ENCODE measurements at places on chromosomes 11 and 22.

- no peak for DNase-seq
Measured at GRCh38 chr22:26734339-26735018, 77.1 kb downstream of the MIAT start.

GRCh38 chr11:133149698-133150097 is 382.6 kb downstream of the OPCML start:
- DNase-seq, result no peak

DNA sequence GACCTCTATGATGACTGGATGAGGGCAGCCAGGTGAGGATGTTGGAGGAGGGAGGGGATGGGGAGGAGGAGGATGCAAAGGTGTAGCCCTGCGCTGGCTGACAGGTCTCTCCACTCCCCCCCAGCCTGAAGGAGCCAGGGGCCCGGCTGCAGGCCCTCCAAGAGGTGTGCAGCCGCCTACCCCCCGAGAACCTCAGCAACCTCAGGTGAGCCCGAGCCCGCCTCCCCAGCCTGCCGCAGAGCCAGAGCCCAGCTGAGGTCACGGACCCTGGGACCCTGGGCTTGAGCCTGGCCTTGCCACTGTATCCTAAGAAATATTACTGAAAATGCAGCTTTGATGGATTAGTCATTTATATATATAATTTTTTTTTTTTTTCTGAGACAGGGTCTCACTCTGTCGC is 7.8 kb downstream of the SH3BP1 start:
- no peak for DNase-seq

DNA sequence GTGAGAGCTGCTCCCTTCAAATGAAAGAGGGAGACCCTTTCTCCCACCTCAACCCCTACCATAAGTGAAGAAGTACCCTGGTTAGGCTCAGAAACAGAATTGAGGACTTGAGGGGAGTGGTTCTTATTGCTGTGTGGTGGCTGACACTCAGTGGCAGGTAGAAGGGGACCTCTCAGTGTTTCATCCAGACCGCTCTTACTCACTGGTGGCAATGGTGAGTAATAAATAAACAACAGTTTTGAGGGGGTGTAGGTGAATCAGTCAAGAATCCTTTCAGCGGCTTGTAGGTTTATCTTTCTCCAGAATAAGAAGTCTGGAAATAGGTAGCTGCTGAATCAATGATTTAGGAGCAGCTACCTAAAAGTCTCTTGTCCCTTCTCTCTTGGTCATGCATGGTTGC is 403.4 kb upstream of the B3GAT1 start:
- DNase-seq, result no peak

DNA sequence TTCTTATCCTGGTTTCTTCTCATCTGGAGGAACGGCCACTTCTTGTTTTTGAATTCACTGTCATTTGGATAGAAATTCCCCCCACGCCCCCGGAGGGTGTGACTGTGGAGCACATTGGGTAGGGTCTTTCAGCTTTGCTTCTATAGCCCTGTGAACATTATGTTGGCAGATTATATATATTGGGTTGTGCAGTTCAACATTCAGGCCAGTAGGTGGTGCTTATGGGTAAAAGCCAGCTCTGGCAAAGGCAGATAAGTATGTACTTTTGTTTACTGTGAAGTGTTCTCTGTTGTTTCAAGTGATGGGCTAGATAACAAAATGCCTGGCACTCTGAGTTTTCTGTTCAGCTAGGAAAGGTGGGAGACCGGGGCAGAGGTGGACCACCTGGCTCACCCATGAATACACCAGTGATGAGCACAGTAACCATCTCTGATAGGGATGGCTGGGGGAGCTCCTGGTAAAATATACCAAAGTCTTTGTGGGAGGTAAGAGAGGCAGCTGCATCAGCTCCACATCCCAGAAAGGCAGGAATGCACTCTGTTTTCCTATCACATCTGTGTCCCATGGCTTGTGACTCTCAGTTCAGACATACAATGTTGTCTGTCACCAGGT is 1348.2 kb upstream of the RAG2 start:
- peak; percentile 9 for DNase-seq

GRCh38 chr11:126214441-126214840 is 2.9 kb downstream of the FAM118B start:
- DNase-seq, result no peak

DNA sequence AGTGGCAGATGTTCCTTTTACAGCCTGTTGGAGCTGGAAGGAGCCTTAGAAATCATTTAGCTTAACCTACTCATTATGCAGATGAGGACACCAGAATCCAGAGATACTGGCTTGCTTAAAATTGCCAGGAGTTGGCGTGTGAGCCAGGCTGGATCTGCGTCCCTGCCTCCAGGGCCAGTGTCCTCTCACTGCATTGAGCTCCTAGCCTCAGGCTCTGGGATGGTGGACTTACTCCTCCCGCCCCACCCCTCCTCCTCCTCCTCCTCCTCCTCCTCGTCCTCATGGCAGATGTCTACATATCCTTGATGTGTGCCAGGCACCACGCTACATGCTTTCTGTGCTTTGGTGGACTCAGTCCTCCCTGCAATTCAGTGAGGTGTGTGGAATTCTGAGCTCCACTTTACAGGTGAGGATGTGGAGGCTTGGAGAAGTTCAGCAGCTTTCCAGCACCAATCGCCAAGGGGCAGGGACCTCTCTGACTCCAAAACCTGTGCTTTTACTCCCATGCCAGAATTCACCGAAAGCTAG is 24.1 kb downstream of the ADAMTS15 start:
- no peak for DNase-seq

- DNase-seq, result no peak
Measured at GRCh38 chr22:32994041-32994830, 63.9 kb downstream of the SYN3 start.

- DNase-seq, result no peak
Measured at GRCh38 chr11:133386852-133387251, 145.4 kb downstream of the OPCML start.

DNA sequence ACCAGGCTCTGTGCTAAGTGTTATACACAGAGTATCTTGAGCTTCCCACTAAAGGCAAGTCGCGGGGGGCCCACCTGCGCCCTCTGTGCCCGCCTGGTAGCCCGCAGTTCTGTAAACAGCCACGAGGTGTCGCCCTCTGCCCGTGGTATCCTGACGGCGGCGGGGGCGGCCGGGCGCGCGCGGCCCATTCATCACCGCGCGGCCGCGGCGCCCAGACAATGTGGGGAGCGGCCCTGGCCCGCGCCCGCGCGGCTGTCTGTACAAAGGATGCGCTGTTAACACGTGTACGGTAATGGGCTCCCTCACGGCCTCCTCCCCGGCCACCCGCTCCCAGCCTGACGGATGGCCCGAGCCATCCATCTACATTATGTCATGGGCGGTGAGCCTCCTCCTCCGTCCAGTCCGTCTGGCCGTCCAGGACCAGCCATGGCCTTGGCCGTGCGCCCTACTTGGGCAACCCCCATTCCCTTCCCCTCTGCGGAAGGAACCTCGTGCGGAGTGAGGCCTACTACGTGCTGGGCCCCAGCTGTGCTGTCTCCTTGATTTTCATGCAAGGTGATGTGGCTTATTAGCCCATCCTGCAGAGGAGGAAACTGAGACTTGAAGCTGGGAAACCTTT is 99.4 kb downstream of the MIAT start:
- no peak for DNase-seq

GRCh38 chr11:131246663-131247062 is 123.8 kb upstream of the NTM start:
- no peak for DNase-seq

- no peak for DNase-seq
Measured at GRCh38 chr11:29751618-29752017, 265.2 kb downstream of the KCNA4 start.

DNA sequence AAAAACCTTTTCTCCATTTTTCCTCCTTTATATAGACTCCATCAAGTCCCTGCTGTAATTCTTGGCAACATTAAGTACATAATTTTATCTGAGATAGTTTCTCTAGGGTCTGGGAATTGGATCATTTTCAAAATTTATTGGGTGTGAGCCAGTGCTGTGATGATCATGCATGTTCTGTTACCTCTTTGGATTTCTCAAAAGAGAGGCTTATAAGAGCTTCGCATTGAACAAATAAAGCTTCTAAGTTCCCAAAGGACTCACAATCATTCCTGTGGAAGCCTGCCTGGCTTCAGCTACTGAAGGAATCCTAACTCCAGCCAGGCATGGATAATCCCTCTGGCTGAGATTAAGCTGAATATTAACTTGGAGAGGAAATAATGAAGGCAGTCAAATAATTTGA is 208.5 kb downstream of the RAB38 start:
- DNase-seq, result no peak

DNA sequence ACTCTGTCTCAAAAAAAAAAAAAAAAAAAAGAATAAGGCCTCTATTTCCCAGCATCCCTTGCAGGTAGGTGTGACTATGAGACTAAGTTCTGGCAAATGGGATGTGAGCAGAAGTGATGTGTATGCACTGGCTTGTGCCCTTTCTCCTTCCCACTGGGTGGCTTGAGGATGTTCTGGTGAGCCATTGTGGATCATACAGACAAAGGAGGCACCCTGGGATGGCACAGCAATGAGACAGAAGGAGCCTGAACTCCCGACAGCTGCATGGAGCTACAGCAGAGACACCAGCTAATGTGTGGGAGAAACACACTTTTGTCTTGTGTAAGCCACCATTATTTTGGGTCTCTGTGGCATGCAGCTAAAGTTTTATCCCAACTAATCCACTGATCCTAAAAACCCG is 10.6 kb upstream of the SORL1 start:
- DNase-seq, result no peak

- no peak for DNase-seq
Measured at GRCh38 chr22:40178417-40179409, 988 bp downstream of the TNRC6B start.

DNA sequence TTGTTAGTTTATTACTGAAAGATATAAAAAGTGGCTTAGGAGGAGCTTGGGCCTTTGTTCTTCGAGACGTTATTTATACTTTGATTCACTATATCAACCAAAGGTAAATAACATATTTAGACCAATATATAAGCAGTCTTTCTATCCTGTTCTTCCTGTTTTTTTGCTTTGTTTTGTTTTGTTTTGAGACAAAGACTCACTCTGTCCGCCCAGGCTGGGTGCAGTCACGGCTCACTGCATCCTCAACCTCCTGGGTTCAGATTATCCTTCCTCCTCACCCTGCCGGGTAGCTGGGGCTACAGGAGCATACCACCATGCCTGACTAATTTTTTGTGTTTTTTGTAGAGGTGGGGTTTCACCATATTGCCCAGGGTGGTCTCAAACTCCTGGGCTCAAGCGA is 66.8 kb downstream of the ATM start:
- DNase-seq, result no peak

GRCh38 chr11:62400760-62401159 is 18.1 kb upstream of the SCGB1A1 start:
- DNase-seq, result no peak

DNA sequence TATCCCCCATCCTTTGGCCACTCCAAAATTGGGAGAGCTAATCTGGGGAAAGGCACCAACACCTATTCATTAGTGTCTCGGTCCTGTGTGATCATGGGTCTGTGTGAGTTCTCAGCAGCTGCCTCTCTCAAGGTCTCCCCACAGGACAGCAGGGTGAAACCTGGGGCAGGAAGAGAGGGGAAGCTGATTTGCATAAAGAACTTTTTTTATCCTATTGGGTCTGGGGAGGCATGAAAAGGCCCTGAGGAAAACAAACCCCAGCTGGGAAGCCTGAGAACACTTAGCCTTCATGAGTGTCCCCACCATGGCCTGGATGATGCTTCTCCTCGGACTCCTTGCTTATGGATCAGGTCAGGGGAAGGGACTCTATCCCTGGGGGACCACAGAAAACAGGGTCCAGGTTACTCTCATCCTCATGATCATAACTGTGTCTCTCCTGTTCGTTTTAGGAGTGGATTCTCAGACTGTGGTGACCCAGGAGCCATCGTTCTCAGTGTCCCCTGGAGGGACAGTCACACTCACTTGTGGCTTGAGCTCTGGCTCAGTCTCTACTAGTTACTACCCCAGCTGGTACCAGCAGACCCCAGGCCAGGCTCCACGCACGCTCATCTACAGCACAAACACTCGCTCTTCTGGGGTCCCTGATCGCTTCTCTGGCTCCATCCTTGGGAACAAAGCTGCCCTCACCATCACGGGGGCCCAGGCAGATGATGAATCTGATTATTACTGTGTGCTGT is 116.0 kb upstream of the TOP3B start:
- no peak for DNase-seq

DNA sequence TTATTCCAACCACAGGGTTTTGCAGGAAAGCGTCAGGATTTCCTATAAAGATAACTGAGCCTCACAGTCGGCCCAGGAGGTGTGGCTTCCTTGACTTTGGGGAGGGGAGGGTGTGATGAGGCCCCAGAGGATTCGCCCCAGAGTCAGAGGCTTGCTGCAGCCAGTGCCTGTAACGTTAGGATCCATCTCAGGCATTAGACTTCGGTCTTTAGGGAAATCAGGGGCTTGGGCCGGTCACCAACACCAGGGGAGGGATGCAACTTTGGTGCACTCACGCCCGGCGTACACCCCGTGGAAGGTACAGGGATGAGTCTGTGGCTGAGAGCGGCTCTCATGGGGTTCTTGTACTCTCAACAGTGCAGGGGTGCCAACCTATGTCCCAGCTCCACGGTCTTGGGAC is 5.7 kb upstream of the ANO1 start:
- DNase-seq, result no peak

DNA sequence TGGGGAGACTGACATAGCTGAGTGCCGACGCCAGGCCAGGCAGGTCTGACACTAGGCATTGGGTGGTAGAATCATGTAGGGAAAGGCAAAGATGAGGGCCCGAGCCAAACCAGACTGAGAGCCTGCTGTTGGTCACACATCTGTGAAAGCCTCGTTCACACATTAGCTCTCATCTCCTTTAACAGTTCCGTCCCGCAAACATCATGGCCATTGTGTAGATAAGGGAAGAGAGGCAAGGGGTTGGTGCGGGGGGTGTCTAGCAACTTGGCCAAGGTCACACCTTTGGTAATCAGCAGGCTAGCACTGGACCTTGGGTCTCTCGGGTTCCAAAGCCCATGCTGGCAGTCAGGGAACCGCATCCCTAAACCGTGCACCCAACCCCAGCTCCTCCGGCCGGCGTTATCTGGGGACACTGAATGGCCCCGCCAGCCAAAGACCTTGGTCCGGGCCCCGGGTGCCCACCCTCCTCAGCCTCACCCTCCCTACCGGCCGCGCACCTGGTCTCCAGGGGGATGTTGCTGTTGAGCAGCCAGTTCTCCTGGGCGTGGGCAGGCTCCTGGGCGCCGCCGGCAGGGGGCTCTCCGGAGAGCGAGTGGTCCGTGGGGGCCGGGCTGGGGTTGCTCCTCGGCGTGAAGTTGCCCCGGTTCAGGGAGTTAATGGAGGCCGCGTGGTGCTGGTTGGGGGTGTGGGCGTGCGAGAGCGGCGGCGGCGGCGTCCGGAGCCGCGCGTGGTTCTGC is 328.3 kb upstream of the NARS2 start:
- no peak for DNase-seq

- DNase-seq, result no peak
Measured at GRCh38 chr11:95108159-95108611, 18.5 kb downstream of the ENDOD1 start.

- no peak for DNase-seq
Measured at GRCh38 chr11:94880216-94880615, 93.1 kb downstream of the CWC15 start.

GRCh38 chr11:43632181-43632580 is 48.4 kb upstream of the HSD17B12 start:
- peak; percentile 39 for DNase-seq

GRCh38 chr11:46222490-46223251 is 54.8 kb upstream of the CREB3L1 start:
- DNase-seq, result no peak

GRCh38 chr22:49882519-49883293 is 29.1 kb downstream of the ZBED4 start:
- no peak for DNase-seq

All from SW 1271 (cell line).